ENCODE measurements at places on chromosomes 11 and 22. TPM values are rescaled to one million over a fixed set of nuclear protein-coding genes. Genes with fewer than 3 reads are reported as not detected.

Gene POTEH
- total RNA-seq, result not detected

Gene OR9G4
- total RNA-seq, result not detected

Gene OR6T1
- total RNA-seq, result not detected

Gene TNNI2
- not detected for total RNA-seq

Gene ILK
- total RNA-seq, result 156 TPM

Gene C11orf97
- not detected for total RNA-seq

Gene FREY1
- total RNA-seq, result 0.75 TPM

Gene ALG9
- total RNA-seq, result 24.2 TPM

Gene MMP8
- not detected for total RNA-seq

Gene SPDYC
- total RNA-seq, result not detected

Gene CABP4
- total RNA-seq, result 0.45 TPM

Gene F2
- not detected for total RNA-seq

Gene MFNG
- 73.4 TPM for total RNA-seq

Gene CTSW
- not detected for total RNA-seq

Gene OR52R1
- total RNA-seq, result not detected

Gene PLAAT3
- 22.5 TPM for total RNA-seq

Gene PCNX3
- 12.2 TPM for total RNA-seq

Gene NRXN2
- total RNA-seq, result 0.09 TPM

Gene MS4A12
- not detected for total RNA-seq

Gene CASP4
- total RNA-seq, result 142 TPM

Gene MFRP
- total RNA-seq, result not detected

Gene PATE4
- total RNA-seq, result not detected

Gene BBOX1
- not detected for total RNA-seq

Gene USH1C
- total RNA-seq, result not detected

Gene HTR3B
- total RNA-seq, result not detected

Gene KCNJ11
- total RNA-seq, result 0.18 TPM

Gene ARHGAP32
- 4.9 TPM for total RNA-seq

Gene DEUP1
- total RNA-seq, result not detected

Gene WBP2NL
- under 0.01 TPM for total RNA-seq

Gene NRIP3
- total RNA-seq, result 12.0 TPM

Gene P2RX6
- total RNA-seq, result under 0.01 TPM

Gene CARD18
- not detected for total RNA-seq

Gene NADSYN1
- total RNA-seq, result 104 TPM

Gene OR10D3
- not detected for total RNA-seq

Gene RTL10
- 26.2 TPM for total RNA-seq

Gene C22orf31
- total RNA-seq, result not detected
